ENCODE measurements at places on chromosomes 2 and 18.

DNA sequence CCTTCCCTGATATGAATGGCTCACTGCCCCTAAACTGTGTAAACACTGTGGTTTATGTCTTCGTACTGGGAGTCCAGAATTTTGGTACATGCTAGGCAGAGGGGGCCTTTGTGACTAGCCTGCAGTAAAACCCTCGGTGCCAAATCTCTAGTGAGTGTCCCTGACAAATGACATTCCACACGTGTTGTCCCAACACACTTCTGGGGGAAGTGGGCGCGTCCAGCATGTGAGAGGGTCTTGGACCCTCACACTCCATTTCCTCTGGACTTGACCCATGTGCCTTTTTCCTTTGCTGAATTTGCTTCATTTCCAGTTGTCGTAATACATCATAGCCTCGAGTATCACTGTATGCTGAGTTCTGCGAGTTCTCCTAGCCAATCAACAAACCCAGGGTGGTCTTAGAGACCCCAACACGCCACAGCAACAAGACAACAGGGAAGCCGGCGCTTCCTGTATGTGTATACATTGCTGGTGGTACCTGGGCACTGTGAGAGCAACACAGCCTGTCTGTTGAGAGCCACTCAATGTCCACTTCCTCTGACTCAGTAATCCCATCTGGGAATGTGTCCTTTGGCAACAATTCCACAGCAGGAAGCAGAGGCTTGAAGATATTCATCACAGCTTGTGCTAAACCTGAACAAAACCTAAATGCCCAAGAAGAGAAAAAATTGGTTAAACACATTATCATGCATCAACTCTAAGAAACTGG lies 26.9 kb upstream of the SLC66A3 start:
- DNase-seq = no peak

- no peak for DNase-seq
Observed at GRCh38 chr2:20476950-20477349, 30.1 kb downstream of the RHOB start.

DNA sequence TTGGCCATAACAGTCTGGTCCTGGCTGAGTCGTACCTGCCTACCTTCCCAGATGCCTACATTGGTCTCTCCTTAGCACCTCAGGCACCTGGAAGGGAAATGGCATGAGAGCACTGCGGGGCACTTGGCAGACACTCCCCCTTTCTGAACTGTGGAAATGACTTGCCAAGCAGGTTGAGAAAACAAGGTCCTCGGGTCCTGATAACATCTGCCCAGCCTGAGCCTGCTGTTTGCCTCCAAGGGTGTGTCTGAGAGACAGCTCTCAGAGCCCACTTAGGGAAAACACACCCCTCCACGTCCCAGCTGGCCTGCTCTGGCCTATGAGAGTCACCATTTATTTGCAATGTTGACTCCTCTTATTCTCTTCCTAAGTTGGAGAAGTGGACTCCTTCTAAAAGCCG lies 10.5 kb downstream of the FAM110C start:
- DNase-seq = no peak

DNA sequence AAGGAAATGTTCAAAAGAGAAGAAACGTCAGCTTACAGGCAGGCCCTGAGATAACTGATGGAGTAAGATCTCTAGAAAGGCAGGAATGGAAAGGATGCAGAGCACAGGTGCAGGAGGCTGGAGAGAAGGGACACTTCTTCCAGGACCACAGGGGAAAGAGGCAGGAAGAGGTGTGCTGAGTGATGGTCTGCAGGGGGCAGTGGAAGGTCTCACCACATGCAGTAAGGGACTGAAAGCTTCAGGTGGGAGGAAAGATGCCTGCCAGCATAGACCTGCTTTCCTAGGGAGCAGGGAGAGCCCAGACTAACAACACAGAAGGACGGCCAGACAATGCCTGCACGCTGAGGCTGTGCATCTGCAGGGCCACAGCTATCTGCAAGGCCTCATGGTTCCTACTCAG lies 156.8 kb downstream of the L3MBTL4 start:
- DNase-seq = no peak

DNA sequence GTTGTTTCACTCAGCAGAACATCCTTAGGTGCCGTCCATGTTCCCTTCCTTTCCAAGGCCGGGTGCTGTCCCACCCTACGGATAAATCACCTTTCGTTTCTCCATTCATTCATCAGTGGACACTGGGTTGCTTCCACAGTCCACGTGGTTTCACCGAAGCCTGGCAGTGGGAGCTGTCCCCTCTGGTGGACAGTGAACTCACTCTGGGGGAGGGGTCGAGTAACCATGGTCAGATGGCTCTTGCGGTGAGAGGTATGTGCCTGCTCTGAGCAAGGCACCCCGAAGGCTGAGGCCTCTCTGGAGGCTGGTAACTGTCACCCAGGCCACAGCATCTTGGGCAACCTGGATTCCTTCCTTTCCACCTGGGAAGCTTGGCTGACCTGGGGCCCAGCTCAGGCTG lies 61.5 kb upstream of the TWIST2 start:
- DNase-seq = no peak

- DNase-seq = no peak
Observed at GRCh38 chr18:29080946-29081345, 904.0 kb upstream of the CDH2 start.

GRCh38 chr18:48036641-48037421 lies 106.4 kb upstream of the SMAD2 start:
- DNase-seq = no peak

DNA sequence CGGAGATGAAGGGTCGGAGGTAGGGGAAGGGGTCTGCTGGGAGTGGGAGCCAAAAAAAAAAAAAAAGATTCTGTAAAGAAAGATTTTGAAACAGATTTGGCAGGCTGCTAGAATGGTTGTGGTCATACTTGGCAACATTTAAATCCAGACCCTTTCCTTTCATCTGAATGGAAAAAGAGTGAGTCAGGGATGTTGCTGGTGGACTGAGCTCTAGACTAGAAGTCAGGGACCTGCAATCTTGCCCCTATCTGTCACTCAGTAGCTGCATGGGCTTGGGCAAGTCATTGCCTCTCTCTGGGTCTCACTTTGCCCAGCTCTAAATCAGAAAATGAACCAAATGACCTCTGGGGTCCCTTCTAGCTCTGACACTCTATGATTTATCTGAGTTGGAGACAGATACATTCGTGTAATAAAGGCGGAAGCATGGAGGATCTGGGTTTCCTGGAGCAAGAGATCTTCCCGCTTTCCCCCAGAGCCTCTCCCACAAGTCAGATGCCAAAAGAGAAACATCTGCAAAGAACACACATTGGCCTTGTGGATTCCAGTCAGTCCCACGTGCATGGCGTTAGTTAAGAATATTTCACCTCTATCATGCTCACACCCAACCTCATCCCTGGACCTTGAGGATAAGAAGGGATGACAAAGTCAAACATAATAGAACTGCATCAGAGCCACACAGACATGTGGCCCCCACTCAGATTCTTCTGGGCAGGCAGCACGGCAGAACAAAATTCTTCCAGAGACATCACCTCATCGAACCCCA lies 58.5 kb downstream of the ADD2 start:
- DNase-seq = no peak

DNA sequence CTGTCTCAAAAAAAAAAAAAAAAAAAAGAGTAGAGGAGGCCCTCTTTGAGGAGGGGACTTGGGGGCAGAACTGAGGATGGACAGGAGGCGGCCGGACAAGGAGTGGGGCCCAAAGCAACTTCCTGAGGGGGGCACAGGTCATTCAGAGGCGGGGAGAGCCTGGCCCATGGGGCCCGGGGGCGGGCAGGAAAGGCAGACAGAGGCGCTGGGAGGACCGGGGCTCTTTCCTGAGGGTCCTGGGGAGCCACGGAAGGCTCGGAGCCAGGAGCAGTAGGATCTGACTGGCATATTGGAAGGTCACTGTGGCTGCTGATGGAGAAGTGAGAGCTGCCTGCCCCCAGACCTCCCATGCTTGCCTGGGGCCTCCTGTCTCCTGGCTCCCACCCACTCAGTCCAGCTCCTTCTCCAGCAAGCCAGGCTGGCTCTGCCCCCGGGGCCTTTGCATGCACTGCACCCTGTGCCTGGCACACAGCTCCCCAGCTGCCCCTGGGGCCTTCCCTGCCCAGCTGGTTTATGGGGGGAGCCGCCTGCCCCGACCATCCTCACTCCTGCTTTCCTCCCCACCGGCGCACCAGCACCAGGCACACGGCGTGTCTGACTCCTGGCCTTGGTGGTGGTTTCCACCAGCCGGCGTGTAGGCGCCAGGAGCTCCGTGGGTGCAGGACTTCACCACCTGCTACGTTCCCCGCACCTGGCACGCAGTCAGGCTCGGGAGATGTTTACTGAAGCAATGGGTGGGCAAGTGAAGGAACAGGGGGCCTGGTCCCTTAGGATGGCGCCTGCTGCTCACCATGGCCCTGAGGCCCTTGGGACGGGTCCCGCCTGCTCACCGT lies 5.6 kb downstream of the ESPNL start:
- no peak for DNase-seq

GRCh38 chr2:56648802-56649201 lies 465.0 kb downstream of the CCDC85A start:
- DNase-seq = no peak
